Activated CD4-positive, alpha-beta T cell treated with anti-CD3 and anti-CD28 coated beads, Interleukin-2, amount 50 U/mL, for 24 hours (primary cell): ENCODE measurements at places on chromosomes 6 and 20.

DNA sequence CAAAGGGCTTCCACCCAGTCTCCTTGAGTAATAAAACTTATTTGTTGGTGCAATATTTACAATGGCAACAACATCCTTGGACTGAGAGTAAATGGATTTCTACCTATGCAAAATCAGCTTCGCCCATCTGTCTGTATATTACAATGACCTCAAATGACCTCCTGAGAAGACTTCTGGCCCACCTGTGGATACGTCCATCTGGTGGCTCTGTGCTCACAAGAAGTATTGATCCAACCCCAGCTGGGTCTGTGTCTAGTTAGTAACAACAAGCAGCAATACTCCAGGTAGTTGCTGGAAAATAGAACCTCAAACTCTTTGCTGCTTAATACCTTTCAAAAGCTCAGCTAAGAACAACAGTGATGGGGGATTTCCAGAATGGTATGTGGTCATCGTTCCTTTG is 34.7 kb upstream of the GSTA4 start:
- DNase-seq, result no peak

DNA sequence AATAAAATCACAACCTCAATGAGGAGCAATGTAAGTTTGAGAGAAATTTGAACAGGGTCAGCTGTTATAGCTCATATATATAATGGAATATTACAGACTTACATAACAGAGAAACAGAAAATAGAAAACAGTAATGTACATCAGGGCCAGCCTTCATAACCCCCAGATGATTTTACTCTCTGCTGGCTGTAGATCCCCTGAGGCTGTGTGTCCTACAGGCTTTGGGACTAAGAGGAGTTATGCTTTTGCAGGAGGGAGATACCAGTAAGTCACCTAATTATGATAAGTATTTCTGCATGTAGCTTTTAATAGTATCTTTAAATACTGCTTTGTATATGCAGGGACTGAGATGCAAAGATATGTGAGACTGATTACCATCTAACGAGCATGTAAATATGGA is 105.8 kb upstream of the ASCC3 start:
- DNase-seq, result no peak

- DNase-seq, result no peak
These were observed 59.4 kb downstream of the INSM1 start for GRCh38 chr20:20427227-20427864.

DNA sequence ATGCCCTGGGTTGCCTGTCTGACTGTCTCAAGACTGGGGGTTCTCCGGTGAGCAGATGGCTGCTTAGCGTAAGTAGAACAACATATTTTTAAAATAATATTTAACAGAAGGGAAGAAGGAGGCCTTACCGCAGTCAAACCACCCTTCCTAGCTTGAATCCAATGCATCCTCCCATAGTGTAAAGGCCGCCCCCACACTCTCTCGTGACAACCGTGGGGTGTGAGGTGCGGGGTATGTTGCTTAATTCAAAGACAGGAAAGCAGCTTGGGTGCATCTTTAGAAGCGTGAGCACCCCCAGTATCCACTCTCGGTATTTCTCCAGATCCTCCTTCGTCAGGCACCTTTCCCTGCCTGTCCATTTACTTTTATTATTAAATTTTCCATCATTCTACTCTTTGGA is 501.2 kb upstream of the CDH4 start:
- DNase-seq, result no peak

DNA sequence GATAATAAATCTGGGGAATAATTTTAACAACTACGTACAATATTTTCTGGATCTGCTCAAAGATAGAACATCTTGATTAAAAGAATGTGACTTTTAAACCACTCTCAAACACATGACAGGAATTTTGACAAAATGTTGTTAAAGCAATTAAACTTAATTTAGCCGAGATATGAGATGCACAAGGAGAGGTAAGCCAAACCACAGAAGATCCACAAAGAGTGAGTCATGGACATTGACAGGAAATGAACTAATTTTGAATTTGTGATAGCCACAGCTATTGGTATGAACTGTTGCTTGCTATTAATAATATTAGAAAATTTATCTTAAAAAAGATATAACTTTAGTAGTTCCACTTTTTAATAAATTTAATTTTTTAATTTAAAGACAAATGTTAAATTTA is 27.8 kb upstream of the VGLL2 start:
- no peak for DNase-seq

DNA sequence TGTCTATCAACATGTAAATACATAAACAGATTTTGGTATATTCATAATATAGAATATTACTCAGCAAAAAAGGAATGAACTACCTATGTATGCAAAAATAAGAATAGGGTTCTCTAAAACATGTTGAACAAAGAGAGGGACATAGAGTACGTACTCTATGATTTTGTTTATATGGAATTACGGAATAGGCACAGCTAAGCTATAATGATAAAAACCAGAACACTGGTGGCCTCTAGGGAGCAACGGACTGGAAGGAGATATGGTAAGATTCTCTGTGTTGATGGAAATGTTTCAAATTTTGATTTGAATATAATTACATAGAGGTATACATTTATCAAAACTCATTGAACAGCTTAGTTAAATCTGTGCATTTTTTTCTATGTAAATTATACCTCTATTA is 19.6 kb downstream of the ADGRG6 start:
- DNase-seq, result no peak

DNA sequence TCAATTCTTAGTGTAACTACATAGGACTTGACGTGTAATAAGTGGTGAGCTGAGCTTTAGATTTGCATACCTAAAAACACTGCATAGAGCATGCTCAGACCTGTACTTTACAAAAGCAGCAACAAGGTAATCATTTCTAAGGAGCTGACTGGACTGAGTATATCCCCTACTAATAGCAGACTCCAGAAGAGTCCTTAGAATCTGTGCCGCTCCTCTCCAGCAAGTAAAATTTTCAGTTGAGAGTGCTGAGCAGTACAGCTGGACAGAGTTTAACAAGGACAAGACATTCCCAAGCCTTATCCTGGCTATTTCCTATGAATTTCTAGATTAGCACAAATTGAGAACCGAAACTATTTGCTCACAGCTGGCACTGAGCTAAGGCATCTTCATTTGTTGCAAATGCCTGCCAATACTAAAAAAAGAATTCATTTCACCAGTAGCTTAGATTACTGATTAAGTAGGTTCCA is 26.1 kb upstream of the KLHL31 start:
- no peak for DNase-seq

DNA sequence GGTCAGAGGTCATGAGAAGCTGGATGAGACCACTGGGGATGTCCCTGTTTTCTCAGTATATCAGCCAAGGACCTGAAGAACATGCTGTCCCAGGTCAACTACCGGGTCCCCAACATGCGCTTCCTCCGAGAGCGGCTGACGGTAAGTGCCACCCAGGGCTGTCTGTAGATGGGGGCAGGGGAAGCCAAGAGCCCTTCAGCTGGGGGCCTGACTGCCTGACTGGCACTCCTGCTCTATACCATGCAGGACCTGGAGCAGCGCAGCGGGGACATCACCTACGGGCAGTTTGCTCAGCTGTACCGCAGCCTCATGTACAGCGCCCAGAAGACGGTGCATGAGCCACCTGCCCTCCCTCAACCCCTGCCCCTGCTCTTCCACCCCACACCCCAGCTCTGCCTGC is 25.1 kb downstream of the PLCG1 start:
- no peak for DNase-seq

GRCh38 chr20:31667315-31668285 is 29.9 kb downstream of the COX4I2 start:
- no peak for DNase-seq

DNA sequence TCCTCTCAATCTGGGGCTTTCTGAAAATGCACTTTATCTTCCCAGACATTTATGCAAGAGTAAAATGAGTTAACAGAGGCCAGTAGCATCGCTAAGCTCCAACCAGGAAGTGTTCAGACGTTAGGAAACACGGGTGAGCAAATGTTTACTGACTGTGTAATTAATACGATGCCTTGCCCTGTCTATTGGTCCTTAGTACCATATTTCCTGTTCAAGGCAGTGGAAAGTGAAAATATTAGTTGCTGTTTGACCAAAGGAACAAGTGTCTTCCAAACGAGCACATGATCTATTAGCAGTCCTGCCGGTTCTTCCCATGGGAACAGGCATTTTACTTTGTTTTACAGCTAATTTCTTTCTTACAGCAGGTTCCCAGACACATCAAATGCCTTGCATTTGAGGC is 311.1 kb upstream of the JAG1 start:
- no peak for DNase-seq

DNA sequence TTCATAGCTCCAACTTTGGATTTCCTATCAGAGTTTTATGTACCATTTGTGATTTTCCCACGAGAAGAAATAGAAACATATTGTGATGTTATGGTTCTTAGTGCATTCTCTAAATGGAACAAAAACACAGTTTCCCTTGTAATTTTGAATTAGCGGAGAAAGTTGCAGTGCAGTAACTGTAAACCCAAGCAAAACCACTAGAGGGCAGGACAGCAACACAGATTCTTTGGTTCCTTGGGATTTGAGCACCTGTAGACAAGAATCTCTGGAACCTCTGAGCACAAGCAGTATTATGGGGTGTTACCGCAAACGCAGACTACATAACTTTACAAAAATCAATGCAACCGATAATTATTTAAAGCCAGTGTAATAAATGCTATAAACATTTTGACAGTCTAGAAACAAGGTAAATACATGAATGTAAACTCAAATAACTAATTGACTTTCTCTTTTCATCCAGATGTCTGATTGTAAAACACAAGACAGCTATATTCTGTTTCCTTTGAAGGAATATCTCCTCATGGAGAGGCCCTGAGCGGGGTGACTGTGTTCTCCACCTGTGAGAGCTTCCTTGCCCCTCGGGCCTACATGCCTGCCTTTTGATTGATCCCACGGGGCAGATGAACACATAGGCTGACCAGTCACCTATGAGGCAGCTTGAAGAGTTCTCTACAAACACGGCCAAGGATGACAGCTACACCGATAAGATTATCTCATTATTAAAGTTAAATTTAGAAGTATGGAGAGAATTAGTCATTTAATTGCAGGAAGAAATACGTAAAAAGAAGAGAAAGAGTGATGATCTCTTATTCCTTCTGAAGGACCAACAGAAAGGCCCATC is 67.5 kb upstream of the COL21A1 start:
- DNase-seq, result no peak

GRCh38 chr6:100630536-100630935 is 165.8 kb upstream of the SIM1 start:
- no peak for DNase-seq

DNA sequence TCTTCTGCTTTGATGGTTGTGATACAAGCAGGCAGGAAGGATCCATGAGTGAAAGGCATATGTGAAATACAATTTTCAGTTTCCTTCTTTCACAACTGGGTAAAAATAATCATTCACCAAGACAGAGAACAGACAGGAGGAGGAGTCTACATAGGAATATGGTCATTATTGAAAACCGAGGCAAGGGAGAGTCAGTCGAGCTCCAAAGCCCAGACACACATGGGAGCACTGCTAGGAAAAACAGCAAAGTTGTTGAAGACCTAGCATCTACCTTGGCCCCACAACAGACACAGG is 260.6 kb downstream of the ERMARD start:
- DNase-seq, result no peak

GRCh38 chr6:73032586-73032985 is 192.7 kb downstream of the KHDC1L start:
- DNase-seq, result no peak

DNA sequence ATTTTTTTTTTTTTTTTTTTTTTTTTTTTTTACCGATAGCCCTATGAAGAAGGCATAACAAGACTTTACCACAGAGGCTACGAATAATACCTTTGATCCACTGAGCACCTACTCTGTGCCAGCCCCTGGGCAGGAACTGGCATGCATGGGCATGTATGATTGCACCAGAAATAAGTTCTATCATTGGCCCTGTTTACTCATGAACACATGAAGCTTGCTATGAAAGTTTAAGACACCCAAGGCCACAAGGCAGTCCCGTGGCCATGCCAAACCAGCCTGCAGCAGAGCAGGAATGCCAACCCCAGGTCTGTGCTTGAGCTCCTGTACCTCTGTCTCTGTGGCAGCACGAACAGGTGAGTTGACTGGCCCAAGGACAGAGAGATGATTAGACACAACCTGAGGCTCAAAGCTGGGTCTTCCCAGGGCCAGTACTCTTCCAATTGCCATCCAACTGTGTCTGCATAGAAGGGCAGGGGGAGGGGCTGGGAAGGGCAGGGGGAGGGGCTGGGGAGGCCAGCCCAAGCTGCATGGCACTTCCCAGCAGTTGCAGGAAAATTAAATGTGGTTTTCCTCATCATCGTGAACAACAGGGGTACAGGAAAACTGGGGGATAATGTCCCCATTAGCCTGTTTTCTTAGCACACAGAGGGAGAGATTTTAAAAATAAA is 63.5 kb downstream of the LRFN2 start:
- no peak for DNase-seq

- DNase-seq, result no peak
These were observed 1.5 kb downstream of the ID4 start for GRCh38 chr6:19838442-19839236.

DNA sequence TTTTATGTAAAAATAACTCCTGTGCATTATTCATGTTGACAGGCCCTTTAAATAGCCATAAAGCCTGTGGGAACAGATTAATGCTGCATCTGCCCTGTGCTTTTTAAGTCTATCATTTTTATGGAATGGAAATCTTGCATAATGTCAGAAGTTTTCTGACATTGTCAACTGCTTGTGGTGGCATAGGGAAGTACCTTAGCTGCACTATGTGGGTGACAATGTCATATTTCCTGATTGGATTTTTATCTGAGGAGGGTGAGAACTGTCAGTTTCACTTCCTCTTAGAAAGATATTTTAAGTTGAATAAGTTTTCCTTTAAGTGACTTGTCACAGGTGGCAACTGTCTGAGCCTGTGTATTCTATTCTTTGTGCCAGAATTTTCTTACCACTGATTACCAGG is 267.9 kb downstream of the PLCB1 start:
- DNase-seq, result no peak

DNA sequence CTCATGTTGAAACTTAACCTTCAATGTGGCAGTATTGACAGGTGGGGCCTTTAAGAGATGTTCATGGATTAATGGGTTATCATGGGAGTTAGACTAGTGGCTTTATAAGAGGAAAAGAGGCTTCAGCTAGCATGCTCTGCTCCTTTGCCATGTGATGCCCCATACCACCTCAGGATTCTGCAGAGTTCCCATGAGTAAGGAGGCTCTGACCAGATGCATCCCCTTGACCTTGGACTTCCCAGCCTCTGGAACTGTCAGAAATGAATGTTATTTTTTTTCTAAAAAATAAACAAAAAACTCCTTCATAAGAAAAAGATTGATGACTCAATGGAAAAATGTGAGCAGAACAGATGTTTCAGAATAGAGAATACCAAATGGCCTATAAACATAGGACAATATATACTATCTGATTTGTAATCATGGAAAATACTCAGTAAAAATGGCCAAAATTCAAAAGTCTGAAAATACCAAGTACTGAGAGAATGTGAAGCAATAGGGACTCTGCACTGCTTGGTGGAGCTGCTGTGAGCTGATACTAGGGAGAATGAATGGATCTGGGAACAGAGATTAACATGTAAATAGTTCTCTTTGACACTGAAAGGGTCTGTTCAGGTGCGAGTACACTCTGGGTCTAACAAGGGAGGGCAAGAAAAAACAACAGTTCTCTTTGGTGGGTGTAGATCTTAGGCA is 7.4 kb upstream of the TRIM39 start:
- no peak for DNase-seq

GRCh38 chr20:21273755-21274386 is 29.3 kb upstream of the XRN2 start:
- no peak for DNase-seq
